NCI-H1092 treated with DMSO at 0.1 percent for 48 hours (cell line): ENCODE measurements at places on chromosomes 7 and 10.

- no peak for DNase-seq
Measured at GRCh38 chr10:66095610-66096009, 830.2 kb upstream of the LRRTM3 start.

- DNase-seq: no peak
Measured at GRCh38 chr7:29401769-29402168, 161.9 kb upstream of the PRR15 start.

DNA sequence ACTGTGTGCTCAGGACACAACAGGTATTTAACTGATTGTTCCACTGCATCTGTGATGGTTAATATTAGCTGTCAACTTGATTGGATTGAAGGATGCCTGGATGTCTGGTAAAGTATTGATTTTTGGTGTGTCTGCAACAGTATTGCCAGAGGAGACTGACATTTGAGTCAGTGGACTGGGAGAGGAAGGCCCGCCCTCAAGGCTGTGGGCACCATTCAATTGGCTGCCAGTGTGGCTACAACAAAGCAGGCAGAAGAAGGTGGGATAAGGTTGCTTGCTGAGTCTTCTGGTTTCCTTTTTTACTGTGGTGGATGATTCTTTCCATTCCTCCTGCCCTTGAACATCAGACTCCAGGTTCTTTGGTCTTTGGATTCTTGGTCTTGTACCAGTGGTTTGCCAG lies 137.1 kb upstream of the FAM13C start:
- DNase-seq: no peak

- no peak for DNase-seq
Measured at GRCh38 chr10:15197276-15197675, 28.8 kb upstream of the NMT2 start.
